ENCODE measurements at places on chromosomes 6 and 20. TPM values are rescaled to one million over a fixed set of nuclear protein-coding genes. Genes with fewer than 3 reads are reported as not detected.

BPIFB2 gene
- not detected for polyA plus RNA-seq

FAM83C gene
- polyA plus RNA-seq, result not detected

EEF1A2 gene
- 3.0 TPM for polyA plus RNA-seq

FAM229B gene
- polyA plus RNA-seq, result 40.8 TPM

SAPCD1 gene
- polyA plus RNA-seq, result 10.2 TPM

DOP1A gene
- polyA plus RNA-seq, result 26.3 TPM

DNA sequence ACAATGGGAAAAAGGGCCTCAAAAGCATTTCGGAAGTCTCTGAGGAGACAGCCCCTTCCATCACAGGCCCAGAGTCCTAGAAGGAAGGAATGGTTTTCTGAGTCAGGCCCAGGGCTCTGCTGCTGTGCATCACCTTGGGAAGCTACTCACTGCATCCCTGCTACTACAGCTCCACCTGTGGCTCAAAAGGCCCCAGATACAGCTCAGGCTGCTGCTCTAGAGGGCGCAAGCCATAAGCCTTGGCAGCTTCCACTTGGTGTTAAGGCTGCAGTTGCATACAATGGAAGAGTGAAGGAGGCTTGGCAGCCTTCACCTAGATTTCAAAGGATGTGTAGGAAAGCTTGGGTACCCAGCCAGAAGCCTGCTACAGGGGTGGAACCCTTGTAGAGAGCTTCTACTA lies 54.8 kb downstream of the MEI4 start:
- no peak for DNase-seq

GRCh38 chr20:39342463-39342862 lies 380.3 kb downstream of the DHX35 start:
- DNase-seq, result no peak

- no peak for DNase-seq
Measured at GRCh38 chr6:164206807-164207423, 792.4 kb downstream of the QKI start.

- no peak for DNase-seq
Measured at GRCh38 chr20:36467076-36467999, 74.0 kb upstream of the MYL9 start.

- no peak for DNase-seq
Measured at GRCh38 chr6:16273256-16273655, 34.9 kb downstream of the GMPR start.

GRCh38 chr6:41638935-41639808 lies 904 bp downstream of the MDFI start:
- no peak for DNase-seq

DNA sequence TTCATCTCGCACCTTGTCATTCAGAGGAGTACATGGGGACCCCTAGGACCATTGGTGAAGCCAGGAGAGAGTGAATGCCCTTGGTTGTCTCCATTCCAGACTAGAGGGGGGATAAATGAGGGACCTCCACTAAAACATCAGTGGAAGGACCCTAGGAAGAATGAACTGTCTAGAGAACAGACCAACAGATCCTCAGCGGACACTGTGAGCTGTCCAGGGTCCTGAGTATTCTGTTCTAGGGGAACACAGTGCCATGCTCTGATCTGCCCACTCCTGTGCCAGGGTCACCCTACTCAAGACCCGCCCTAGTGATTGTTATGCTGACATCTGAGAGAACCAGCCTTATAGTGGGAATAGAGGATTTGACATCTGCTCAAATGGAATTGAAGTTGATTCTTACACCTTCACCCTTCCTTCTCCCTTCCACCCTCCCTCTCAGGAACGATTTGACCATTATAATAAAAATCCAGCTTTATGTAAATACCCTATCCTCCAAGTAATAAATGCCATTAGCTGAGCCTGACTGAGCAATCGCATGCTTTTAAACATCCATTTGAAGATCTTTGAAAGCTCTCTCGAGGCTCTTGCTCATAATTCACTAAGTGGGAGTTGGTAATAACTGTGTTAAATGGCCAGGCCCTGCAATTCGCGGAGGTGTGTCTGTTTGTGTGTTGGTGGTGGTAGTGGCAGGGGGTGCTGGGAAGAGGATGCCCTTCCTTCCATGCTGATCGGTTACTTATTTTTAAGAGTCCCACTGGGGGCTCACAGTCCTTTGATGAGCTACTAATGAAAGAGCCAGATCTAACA lies 43.6 kb upstream of the SLC32A1 start:
- DNase-seq, result peak; percentile 55

GRCh38 chr20:52004715-52005114 lies 186.9 kb downstream of the ZFP64 start:
- DNase-seq, result no peak

GRCh38 chr6:87487555-87487954 lies 14.8 kb downstream of the SLC35A1 start:
- no peak for DNase-seq

DNA sequence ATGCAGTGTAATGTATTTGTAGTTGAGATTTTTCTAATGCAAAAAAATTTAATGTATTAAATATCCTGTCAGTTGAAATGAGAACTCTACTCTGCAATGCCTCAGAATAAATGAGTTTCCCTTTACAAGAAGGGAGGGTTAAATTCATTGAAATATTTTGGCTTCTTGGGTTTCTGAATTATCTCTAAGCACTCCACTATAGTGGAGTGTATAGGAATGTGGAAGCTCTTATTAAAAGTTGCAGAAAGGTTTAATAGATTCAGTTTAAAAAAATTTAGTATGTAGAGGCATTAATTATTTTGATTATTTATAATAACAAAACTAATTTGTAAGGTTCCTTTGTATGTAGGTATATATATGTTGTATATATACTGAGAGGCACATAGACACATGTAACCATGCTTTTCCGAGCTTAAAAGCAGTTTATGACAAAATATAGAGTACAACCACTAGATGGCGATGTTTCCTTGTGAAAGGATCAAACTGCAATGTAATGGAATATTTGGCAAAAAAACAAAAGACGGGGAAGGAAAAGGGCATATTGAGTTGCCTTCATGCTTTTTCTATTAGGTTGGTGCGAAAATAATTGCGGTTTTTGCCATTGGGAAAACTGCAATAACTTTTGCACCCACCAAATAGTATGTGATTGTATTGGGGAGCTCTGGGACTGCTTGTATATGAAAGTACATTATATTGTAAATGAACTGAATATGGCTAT lies 144.2 kb downstream of the MYO6 start:
- DNase-seq, result peak; percentile 37

DNA sequence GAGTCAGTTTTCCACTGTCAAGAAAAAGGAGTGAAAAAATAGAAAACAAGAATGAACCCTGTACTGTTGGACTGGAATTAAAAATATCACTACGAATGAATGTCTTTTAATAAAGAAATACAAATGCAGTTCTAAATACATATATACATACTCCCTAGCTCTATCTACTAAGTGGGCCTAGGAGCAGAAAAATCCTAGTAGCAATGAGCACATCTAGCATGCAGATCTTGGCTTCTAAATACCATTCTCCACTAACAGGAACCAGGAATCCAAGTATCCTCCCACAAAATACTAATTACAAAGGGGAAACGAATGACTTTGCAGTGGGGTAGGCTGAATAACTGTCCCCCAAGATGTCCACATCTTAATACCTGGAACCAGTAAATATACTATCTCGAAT lies 25.4 kb downstream of the SEC63 start:
- DNase-seq, result no peak

- DNase-seq, result no peak
Measured at GRCh38 chr6:15254070-15254975, 8.5 kb downstream of the JARID2 start.

DNA sequence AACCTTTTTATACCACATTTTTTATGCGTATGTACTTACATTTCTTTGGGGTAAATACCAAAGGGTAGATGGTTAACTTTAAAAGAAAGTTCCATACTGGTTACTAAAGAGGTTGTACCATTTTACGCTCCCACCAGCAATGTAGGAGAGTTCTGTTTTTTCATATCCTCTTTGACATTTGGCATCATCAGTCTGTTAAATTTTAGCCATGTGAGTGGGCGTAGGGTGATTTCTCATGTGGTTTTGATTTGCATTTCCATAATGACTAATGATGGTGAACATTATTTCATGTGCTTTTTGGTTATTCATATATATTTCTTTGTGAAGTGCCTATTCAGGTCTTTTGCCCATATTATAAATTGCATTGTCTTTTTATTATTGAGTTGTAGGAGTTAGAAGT lies 194.2 kb downstream of the PRL start:
- no peak for DNase-seq

- no peak for DNase-seq
Measured at GRCh38 chr6:115977220-115977619, 83.5 kb downstream of the FRK start.

GRCh38 chr6:90411292-90411781 lies 114.7 kb upstream of the BACH2 start:
- DNase-seq, result no peak

DNA sequence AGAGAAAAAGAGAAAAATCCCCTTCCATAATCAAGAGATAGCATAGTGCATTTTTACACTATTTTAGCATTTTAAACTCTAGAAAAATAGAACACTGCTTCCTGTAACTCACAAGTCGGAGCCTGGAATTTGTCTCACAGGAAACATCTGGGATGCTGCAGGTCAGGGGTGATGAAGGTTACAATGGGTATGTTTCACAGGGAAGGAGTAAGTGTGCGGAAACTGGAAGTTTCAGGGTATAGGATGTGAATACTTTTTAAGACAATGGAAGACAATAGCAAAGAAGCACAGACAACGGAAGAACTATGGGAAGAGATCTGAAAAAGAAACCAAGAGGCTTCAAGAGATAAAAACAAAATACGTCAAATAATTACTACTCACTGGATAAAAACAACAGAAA lies 361.0 kb upstream of the MARCKS start:
- DNase-seq, result no peak

GRCh38 chr6:134846031-134846430 lies 103.9 kb downstream of the ALDH8A1 start:
- no peak for DNase-seq

DNA sequence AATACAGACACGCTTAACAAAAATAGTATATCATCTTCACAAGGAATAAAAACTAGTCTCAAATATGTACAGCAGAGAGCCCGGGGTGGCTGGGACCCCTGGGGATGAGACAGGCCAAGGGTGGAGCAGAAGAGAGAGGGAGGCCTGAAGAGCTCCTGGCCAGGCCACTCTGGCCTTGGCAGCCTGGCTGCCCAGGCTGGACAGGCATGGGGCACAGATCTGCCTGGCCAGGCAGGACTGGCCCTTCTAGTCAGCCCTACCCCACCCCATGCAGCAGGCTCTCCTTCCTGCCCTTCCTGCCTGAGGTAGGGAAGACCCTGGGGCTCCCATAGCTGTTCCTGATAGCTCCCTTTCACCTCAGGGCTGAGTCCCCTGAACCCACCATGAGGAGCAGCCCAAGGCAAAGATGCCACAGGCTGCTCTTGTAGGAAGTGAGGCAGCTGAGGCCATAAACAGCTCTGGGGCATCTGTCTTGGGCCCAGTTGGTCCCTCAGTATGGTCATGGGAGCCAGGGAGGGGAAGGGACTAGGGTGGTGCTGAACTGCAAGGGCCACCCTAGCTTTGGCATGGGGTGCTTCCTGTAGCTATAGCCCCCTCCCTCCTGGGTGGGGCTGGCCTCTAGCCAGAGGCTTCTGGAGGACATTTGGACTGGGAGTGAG lies 27.1 kb downstream of the COX4I2 start:
- no peak for DNase-seq

- no peak for DNase-seq
Measured at GRCh38 chr6:141467041-141467440, 665.7 kb upstream of the GJE1 start.

- DNase-seq, result no peak
Measured at GRCh38 chr6:137119196-137120104, 54.0 kb downstream of the IL22RA2 start.

Measured in left renal cortex interstitium (tissue), 4 donors.